ENCODE measurements at places on chromosomes 16 and 17.

DNA sequence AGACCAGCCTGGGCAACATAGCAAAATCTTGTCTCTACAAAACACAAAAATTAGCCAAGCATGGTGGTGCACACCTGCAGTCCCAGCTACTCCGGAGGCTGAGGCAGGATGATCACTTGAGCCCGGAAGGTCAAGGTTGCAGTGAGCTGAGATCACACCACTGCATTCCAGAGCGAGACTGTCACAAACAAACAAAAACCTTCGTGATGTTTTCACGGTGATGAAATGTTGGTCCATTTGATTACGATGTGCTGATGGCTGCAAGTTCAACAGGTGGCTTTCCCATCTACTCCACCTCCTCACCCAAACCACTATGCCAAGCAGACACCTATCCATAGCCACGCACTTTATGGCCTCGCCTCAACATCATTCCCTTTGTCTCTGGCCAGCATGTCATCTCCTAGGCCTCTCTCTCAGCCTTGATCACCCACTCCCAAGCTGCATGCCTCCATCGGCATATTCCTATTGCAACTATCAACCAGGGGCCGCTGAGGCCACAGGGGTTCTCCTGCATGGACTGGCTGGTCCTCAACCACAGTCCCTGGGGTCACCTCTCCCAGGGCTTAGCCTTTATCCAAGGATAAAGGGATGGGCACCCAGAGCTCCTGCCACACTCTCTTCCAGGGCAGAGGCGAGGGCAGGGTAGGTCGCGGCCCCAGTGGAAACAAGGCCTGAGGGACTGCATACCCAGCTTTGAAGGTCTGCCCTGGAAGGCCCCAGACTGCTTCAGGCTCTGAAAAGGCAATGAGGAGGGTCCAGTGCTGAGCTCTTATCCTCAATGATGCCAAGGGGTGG, 17.1 kb upstream of the ALOX15B start:
- no peak for DNase-seq
- H3K27me3 ChIP-seq: no peaks in the 10 kb centered on the region
- no peaks in the 10 kb centered on the region for H3K36me3 ChIP-seq
- no peaks in the 10 kb centered on the region for H3K4me1 ChIP-seq
- no peak overlapping the region for H3K4me3 ChIP-seq

GRCh38 chr17:79114458-79115301, 40.1 kb downstream of the ENGASE start:
- H3K4me3 ChIP-seq: no peak overlapping the region
- peaks cover 3% of the 10 kb centered on the region for H3K27me3 ChIP-seq
- H3K27ac ChIP-seq: no peak overlapping the region
- no peaks in the 10 kb centered on the region for H3K36me3 ChIP-seq

DNA sequence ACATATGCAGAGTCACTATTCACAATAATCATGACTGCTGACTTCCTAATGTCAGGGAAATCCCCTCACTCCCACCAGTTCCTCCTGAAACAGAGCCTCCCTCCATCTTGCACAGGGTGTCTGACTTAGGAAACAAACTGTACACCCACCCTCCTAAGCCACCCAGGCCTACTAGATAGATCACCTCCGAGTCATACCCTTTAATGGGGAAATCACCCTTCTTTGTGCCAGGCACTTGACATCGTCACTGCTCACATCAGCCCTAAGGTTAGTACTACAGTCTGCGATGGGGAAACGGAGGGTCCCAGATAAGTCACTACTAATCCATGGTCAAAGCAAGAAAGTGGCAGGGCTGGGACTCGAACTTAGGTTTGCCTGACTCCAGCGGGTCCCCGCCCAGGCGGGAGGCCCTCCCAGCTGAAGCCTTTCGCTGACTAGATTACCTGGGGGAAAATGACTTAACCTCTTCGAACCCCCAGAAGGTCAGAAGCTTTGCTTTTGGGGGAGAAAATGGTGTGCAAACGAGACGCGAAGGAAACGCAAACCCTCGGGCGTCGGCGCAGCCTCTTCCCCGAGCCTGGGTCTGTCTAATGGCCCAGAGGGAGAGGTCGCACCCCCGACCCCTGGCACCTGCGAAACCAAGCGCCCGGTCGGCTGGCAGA, 3.4 kb upstream of the MLLT6 start:
- H3K27me3 ChIP-seq: no peaks in the 10 kb centered on the region
- DNase-seq: peak; percentile 29
- H3K27ac ChIP-seq: peak overlapping the region; percentile 96
- H3K36me3 ChIP-seq: no peaks in the 10 kb centered on the region

- no peak overlapping the region for H3K4me3 ChIP-seq
- no peaks in the 10 kb centered on the region for H3K27me3 ChIP-seq
- H3K27ac ChIP-seq: no peak overlapping the region
- no peaks in the 10 kb centered on the region for H3K4me1 ChIP-seq
- H3K36me3 ChIP-seq: no peaks in the 10 kb centered on the region
These were observed 174.6 kb downstream of the CDH13 start for GRCh38 chr16:82801361-82801760.

GRCh38 chr17:45160447-45161287, 1.0 kb upstream of the HEXIM2 start:
- no peaks in the 10 kb centered on the region for H3K27me3 ChIP-seq
- peak; percentile 69 for DNase-seq
- H3K36me3 ChIP-seq: no peaks in the 10 kb centered on the region
- peak overlapping the region; percentile 100 for H3K27ac ChIP-seq

DNA sequence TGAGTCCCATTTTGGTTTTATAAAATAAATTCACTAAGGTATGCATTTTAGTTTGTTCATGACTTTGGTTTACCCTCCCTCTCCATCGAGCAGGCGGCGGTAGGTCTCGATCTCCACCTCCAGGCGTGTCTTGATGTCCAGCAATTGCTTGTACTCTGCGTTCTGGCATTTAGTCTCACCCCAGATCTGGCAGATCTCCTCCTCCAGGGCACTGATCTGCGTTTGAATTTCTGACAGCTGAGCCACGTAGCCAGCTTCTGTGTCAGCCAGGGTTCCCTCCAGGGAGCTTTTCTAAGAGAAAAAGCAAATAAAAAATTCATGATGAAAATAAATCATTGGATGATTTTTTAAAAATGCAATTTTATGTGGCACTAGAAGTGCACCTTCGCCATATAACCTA, 4.2 kb downstream of the KRT24 start:
- no peaks in the 10 kb centered on the region for H3K4me1 ChIP-seq
- no peak overlapping the region for H3K27ac ChIP-seq
- no peak overlapping the region for H3K4me3 ChIP-seq
- H3K27me3 ChIP-seq: no peaks in the 10 kb centered on the region
- no peaks in the 10 kb centered on the region for H3K36me3 ChIP-seq

DNA sequence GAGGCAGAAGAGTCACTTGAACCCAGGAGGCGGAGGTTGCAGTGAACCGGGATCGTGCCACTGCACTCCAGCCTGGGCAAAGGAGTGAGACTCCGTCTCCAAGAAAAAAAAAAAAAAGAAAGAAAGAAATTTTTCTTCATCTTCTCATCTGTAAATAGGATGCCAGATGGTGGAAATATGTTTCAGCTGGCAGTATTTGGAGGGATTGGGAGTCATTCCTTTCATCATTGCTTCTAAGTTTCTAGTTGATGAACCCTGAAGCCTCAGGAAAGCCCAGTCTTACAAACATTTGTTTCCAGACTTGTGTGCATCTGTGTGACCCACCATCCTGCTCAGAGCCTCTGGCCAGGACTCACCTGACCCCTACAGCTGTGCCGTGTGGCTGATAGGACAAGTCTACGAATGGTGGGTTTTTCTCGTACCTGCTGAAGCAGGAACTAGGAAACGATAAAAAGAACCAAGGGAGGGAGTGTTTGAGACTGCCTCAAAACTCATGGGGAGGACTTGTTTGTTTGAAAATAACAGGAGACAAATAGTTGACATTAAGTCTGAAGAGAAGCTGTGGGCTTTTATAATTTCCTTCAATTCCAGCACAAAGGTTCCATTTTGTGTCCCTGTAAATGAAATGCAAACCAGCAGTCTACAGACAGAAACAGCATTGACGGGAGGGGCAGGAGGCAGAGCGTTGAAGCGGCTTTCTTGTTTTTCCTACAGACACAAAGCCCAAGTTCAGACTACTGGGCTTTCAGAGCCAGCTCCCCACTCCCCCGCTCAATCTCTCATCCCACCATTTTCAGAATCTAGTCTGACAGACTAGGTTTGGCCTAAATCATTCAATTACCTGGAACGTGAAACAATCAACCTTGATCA, 24.9 kb downstream of the CDRT4 start:
- no peak overlapping the region for H3K4me3 ChIP-seq
- H3K27me3 ChIP-seq: no peaks in the 10 kb centered on the region
- H3K36me3 ChIP-seq: no peaks in the 10 kb centered on the region
- no peaks in the 10 kb centered on the region for H3K4me1 ChIP-seq
- no peak for DNase-seq

DNA sequence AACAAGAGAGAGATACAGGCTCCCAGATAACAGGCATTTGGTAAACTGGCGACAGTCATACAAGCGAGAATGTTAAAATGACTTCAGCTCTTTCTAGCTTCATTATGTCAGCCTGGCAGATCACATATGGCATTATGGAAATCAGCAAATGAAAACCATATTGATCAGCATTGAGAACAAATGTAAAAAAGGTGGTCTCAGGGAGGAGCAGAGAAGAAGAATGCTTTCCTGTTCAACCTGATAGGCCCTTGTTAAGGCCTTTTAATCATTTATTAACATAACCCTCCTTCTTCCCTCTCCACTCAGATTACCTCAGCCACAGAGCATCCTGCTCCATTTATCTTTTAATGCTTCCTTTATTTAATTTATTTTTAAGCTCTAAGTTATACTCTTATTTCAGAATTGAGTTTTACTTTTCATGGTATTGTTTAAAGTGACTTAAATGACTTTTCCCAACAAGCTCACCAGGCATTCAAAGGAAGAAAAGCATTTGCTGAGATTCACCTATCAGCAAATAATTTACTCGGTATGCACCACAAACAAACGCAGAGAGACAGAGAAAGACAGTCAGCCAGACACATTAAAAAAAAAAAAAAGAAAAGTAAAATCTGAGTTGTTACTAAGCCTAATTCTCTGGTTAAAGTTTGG, 243.9 kb upstream of the TBX2 start:
- DNase-seq: no peak
- H3K36me3 ChIP-seq: no peaks in the 10 kb centered on the region
- H3K4me3 ChIP-seq: no peak overlapping the region
- no peak overlapping the region for H3K27ac ChIP-seq
- no peaks in the 10 kb centered on the region for H3K27me3 ChIP-seq

DNA sequence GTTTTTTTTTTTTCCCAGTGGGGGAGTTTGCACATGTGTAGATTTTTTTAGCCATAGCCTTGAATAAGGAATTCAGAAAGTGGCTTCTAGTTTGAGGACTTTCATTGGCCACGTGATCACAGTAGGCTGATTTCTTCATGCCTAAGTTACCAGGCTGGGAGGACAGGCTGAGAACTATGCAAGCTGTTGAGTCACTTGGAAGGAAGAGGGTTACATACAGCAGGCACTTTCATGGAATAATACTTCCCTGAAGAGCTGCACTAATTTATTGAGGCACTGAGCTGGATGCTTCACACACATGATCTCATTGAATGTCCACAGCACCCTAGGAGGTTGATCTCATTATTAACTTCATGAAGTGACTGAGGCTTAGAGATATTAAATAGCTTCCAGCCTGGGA, 22.8 kb downstream of the PRKCB start:
- H3K27me3 ChIP-seq: no peaks in the 10 kb centered on the region
- no peaks in the 10 kb centered on the region for H3K36me3 ChIP-seq
- DNase-seq: no peak
- no peak overlapping the region for H3K4me3 ChIP-seq
- no peaks in the 10 kb centered on the region for H3K4me1 ChIP-seq

- no peak overlapping the region for H3K4me3 ChIP-seq
- H3K4me1 ChIP-seq: no peaks in the 10 kb centered on the region
- H3K27me3 ChIP-seq: peaks cover 5% of the 10 kb centered on the region
- no peak overlapping the region for H3K27ac ChIP-seq
- no peaks in the 10 kb centered on the region for H3K36me3 ChIP-seq
These were observed 4.3 kb upstream of the SEZ6 start for GRCh38 chr17:29010129-29010528.
